GF-D8 (cell line): ENCODE measurements at places on chromosomes 4 and X.

DNA sequence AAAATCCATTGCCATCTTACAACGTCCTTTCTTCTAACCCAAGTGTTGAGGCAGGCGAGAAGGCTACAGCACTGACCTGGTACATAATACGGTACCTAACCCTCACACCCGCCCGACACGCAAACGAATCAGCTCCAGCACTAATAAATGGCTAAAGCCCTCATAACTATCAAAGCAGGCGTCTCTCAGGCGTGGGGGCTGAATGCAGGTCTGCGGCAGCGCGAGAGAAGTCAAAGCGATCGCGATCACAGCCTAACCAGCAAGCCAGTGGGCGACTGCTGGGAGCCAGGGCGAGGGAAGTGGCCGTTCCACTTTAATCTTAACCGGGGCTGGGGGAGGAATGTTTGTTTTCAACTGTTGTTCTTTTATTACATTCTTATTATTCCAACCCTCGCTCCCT, 1.5 kb downstream of the CDX4 start:
- no peak for DNase-seq

DNA sequence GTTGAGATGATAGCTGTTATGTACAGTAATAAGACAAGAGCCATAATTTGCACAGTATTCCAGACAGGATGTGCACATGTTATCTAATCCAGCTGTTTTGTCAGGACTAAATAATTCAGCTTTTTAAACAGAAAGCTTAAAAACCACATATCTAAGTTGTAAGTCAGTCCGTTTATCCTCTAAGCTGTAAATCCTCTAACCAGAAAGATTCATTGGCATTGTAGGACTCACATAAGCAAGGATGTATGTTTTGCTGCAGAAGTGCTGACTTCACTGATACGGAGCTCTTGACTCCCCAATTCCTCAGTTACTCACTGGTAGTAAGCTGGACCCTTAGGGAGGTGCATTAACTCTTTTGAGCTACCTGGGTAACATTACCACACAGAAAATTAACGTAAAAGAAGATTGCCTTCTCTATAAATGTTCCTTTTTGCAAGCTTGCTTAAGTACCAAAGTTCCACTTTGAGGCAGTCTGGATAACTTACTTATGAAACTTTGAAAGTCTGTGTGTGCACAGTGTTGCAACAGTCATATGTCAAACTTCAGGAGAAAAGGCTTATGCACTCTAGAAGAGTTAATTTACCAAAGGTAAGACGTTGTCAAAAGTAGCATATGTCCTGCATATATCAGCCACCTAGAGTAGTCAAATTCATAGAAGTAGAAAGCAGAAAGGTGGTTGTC, 58.3 kb upstream of the MAGEB2 start:
- DNase-seq, result no peak

DNA sequence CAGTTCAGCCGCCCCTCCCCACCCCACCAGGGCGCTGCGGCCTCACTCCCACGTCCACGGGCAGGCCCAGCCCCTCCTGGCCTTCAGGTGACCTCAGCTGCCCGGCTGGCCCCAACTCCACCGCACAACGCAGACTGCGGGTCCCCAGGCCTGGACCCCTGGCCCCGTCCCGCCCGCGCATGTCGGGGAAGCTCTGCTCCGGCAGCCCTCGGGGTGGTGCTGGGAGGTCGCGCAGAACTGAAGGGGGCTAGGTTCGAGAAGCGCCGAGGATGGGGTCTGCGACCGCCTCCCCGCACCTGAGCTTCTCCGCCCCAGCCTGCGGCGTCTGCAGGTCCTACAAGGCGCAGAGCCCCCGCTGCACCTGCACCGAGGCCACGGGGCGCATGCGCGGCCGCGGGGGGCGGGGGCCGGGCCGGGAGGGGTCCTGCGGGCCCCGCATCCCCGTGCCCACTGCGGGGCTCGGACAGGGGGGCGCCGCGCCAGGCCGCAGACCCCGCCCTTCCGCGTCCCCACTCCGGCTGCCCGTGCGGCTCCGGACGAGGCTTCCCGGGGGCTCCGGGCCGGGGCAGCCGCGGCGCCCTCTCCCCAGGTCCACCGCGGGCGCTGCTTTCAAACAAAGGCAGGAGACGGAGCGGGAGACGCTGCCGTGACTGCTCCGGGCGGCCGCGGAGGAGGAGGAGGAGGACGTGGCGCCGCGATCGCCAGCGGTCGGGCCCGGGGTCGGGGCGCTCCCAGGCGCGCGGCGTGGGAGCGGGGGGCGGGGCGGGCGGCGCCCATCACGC, 672 bp upstream of the NAT8L start:
- no peak for DNase-seq

DNA sequence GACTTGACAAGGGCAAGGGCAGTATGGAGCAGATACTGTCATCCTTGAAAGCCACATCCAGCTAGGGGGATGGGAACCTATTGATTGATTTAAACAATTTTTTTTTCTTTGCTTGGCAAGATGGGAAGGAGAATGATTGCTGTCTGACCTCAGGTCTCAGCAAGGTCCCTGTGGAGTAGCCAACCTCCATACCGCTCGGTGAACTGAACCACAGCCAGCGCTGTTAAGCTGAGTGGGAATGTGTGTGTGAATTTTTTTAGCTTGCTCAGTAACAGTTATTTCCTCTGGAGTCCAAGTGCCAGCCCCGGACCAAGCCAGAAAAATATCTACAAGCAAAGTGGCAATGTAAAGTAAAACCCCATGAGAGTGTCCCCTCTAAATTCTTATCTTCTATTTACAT, 25.9 kb downstream of the DCX start:
- DNase-seq, result no peak

GRCh38 chr4:175424111-175424510, 388.0 kb downstream of the GPM6A start:
- DNase-seq, result no peak

- DNase-seq, result no peak
Observed at GRCh38 chr4:161762796-161763195, 401.0 kb downstream of the FSTL5 start.

GRCh38 chrX:118941147-118941546, 33.3 kb upstream of the LONRF3 start:
- no peak for DNase-seq

GRCh38 chrX:112753116-112753515, 73.4 kb upstream of the LHFPL1 start:
- no peak for DNase-seq

GRCh38 chr4:75034523-75034922, 101.6 kb downstream of the PARM1 start:
- no peak for DNase-seq

DNA sequence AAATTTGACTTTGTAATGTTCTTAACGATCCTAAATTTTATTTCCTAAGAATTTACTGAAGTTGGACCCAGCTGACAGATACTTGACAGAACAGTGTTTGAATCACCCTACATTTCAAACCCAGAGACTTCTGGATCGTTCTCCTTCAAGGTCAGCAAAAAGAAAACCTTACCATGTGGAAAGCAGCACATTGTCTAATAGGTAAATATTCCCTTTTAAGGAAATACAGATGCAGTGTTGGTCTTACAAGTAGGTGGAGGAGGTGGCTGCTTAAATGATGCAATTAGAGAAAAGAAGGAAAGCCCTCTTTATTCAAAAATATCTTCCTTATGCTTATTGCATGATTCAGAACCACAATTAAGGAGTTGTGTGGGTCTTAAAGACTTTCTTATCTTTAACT, 73.5 kb downstream of the RS1 start:
- no peak for DNase-seq

- no peak for DNase-seq
Observed at GRCh38 chr4:53016099-53016820, 154.1 kb downstream of the RASL11B start.

GRCh38 chr4:142551517-142552305, 294.4 kb downstream of the INPP4B start:
- no peak for DNase-seq

DNA sequence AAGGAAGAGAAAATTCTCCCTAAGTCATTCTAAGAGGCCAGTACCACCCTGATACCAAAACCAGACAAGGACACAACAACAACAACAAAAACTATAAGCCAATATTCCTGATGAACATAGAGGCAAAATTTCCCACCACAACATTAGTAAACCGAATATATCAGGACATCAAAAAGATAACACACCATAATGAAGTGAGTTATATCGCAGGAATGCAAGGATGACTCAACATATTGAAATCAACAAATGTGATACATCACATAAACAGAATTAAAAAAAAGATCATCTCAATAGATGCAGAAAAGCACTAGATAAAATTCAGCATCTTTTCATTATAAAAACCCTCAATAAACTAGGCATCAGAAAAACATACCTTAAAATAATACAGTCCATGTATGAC, 1844.4 kb upstream of the PCDH10 start:
- no peak for DNase-seq

DNA sequence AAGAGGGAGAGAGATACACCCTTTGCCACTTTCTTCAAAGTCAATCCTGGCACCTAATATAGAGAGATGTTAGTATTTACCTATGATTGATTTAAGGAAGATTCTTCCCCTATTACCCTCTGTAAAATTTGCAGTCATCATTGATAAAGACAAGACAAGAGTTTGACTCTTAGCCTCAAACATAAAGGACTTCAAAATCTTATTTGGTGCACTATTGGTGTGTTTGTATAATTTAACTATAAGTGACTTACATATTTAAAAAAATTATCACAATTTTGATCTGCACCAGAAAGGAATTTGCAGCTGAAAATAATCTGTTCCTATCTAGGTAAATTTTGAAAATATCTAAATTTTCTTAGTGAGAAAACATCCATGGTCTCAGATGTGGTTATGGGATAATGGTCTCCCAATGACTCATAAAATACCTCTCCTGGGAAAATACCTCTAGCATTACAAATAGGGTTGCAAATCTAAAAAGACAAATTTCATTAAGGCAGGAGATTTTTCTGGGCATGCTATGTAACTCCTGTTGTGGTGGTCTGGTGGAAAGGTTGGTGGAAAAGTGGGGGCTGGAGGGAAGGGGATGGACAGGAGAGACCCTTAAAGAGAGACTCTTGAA, 173.6 kb upstream of the MED14 start:
- DNase-seq, result no peak

GRCh38 chr4:17554568-17554967, 22.4 kb upstream of the LAP3 start:
- DNase-seq, result no peak

GRCh38 chrX:48854898-48855297, 19.5 kb upstream of the PCSK1N start:
- DNase-seq, result no peak

GRCh38 chr4:8834681-8835220, 36.9 kb downstream of the HMX1 start:
- no peak for DNase-seq

DNA sequence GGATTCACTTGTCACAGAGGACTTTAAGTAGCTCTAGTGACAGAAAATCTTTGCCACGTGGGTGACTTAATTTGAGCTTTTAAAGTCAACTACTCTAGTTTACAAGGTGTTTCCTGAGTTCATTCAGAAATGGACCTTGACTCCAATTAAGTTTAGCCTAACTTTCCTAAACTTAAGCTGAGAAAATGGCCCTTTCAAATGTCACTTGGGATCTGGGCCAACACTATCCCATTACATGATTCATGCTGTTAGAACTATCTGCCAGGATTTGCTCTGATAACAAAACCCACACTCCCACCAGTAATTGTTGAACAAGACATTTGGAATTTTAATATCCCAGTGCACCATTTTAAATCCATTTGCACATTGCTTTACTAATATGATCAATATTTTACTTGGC, 40.8 kb downstream of the C4orf46 start:
- no peak for DNase-seq

DNA sequence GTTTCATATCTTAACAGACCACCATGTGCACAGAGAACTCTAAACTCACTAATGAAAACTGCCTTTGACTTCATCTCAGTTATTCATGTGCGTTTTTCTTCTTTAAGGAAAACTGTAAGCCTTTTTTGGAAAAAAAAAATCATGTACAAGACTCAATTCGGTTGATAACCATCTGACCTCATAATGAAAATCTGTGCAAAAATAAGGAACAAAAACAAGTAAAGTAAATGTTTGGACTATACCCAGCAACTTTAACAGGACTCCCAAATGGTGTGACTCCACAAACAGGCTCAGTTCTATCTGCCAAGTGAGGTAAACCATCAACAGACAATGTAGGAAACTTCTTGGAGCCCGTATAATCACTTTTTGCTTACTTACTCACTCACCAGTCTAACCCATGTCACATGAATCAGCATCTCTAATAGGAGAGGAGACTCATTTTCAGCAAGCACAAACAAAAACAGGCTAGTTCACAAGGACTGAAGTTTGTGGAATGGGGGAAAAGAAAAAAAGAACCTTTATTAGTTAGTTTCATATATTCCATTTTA, 9.3 kb downstream of the APOO start:
- DNase-seq, result no peak

- DNase-seq, result no peak
Observed at GRCh38 chr4:188387179-188387791, 248.0 kb downstream of the TRIML1 start.

GRCh38 chrX:105136786-105137185, 83.7 kb downstream of the TEX13A start:
- DNase-seq, result no peak

GRCh38 chr4:95675623-95676022, 126.8 kb upstream of the UNC5C start:
- DNase-seq, result no peak

GRCh38 chr4:114599231-114599902, 760 bp downstream of the UGT8 start:
- DNase-seq, result no peak
